ENCODE measurements at places on chromosomes 5 and 9. TPM values are rescaled to one million over a fixed set of nuclear protein-coding genes. Genes with fewer than 3 reads are reported as not detected.
A peak's percentile ranks its signal among the peaks of the same experiment; 100 is the strongest.

Gene SPOCK1
- 0.86 TPM for total RNA-seq

Gene MYMK
- total RNA-seq: not detected

Gene SPINK6
- total RNA-seq: not detected

Gene CEL
- total RNA-seq: not detected

Gene PCDHGC5
- total RNA-seq: 0.37 TPM

Gene SQSTM1
- 1,102 TPM for total RNA-seq

Gene PTGDS
- 4.6 TPM for total RNA-seq

Gene UBE2D2
- total RNA-seq: 53.0 TPM

DNA sequence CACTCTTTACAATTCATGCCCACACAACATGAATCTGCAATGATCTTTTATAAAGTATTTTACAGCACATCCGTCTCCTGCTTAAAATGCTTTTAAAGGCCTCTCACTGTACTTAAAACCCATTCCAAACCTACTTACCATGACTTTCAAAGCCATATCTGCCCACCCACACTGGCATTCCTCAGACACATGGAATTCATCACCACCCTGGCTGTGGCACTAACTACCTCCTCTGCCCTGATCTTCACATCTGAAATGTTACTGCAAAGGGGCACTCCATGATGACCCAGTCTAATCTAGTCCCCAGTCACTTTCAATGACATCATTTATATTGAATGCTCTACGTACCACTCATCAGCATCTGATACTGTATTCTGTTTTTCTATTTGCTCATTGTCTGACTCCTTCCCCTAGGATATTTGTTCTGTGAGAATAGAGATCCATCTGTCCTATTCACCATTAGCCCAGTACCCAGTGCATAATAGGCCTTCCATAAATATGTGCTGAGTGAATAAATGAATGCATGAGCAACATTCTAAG is 193.2 kb upstream of the KIF2A start:
- no peak overlapping the region for H3K27ac ChIP-seq
- no peaks in the 10 kb centered on the region for H3K4me1 ChIP-seq

DNA sequence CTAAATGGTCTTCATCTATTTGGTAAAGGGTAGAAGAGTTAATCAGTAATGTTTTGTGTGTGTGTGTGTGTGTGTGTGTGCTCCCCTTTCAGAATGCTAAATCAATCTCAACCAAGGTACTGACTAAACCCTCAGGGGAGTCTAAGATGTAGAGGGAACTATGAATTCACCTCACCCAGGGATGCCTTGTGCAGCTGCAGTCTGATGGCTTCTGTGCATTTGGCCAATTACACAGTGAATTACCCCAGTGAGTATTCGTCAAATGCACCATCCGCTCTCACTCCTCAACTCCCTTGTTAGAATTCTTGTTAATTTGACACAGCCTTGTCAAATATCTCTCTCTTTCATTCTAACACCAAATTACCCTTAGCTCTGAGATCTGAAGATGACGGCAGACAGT is 234.6 kb downstream of the GABRB2 start:
- H3K4me1 ChIP-seq: no peaks in the 10 kb centered on the region
- H3K36me3 ChIP-seq: no peaks in the 10 kb centered on the region
- no peak overlapping the region for H3K27ac ChIP-seq
- DNase-seq: no peak
- H3K27me3 ChIP-seq: no peaks in the 10 kb centered on the region
- H3K4me3 ChIP-seq: no peak overlapping the region

DNA sequence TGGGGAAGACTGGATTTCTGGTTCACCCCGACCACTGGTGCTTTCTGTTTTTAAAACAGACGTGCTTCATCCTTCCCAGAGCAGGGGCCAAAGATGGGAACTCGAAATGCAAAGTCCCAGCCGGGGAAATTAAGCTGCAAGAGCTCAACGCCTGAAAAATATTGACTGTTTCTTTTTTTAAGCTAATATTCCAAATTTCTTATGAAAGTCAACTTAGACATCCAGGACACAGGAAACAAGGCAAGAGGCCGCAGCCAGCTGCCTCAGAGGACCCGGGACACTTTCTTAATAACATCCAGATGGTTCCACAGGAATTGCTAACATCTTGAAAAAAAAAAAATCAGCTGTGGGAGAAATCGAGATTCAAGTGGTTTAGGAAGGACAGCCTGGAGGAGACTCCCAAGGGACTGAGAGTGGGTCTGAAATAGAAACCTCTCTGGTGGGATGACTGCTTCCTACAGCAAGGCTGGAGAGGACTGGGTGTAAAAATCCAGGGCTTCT is 144.9 kb downstream of the FGF1 start:
- DNase-seq: no peak
- no peaks in the 10 kb centered on the region for H3K27me3 ChIP-seq
- H3K36me3 ChIP-seq: no peaks in the 10 kb centered on the region
- no peaks in the 10 kb centered on the region for H3K4me1 ChIP-seq

GRCh38 chr9:109387206-109387605 is 66.3 kb upstream of the EPB41L4B start:
- H3K27ac ChIP-seq: no peak overlapping the region
- H3K27me3 ChIP-seq: no peaks in the 10 kb centered on the region
- peaks cover 23% of the 10 kb centered on the region for H3K36me3 ChIP-seq
- DNase-seq: no peak
- H3K4me3 ChIP-seq: no peak overlapping the region

GRCh38 chr9:111983484-111983908 is 86.9 kb downstream of the UGCG start:
- no peak overlapping the region for H3K4me3 ChIP-seq
- no peaks in the 10 kb centered on the region for H3K36me3 ChIP-seq
- no peaks in the 10 kb centered on the region for H3K4me1 ChIP-seq
- no peak overlapping the region for H3K27ac ChIP-seq
- no peak for DNase-seq

DNA sequence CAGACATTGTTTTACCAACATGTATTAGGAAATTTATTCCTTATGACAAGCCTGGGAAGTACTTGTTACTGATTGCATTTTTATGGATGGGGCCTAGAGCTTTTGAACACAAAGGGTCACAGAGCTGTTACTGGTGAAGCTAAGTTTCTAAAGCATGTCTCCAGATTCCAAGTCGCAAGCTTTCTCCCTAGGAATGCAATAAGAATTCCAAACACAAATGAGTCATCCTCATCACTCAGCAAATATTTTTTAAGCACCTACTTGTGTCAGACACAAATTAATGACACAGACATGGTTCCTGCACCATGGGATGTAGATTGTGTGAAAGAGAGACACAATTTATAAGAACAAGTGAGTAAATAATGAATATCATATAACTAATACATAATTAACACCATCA is 11.0 kb upstream of the SH3RF2 start:
- no peaks in the 10 kb centered on the region for H3K4me1 ChIP-seq
- no peak for DNase-seq
- no peaks in the 10 kb centered on the region for H3K27me3 ChIP-seq
- H3K36me3 ChIP-seq: no peaks in the 10 kb centered on the region
- H3K27ac ChIP-seq: no peak overlapping the region
- no peak overlapping the region for H3K4me3 ChIP-seq

DNA sequence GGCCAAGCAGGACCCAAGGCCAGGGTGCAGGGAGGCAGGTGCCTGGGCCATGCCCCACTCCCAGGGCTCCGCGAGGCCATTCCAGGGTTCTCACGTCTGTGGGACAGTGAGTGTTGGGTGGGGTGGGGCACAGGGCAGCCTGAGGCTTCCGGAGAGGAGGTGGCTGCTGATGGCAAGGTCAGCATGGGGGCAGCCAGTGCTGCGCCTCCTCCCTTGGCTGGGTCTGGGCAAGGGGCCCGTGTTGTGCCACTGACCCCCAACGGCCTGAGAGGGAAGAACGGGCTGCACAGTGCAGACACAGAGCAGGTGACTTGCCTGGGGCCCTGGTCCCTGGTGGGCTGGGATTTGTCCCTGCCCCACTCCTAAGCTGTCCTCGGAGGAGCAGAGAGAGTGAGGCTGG is 82.1 kb downstream of the RXRA start:
- H3K27me3 ChIP-seq: no peaks in the 10 kb centered on the region
- no peak overlapping the region for H3K4me3 ChIP-seq
- H3K4me1 ChIP-seq: peaks cover 20% of the 10 kb centered on the region
- DNase-seq: peak; percentile 88

- DNase-seq: no peak
- H3K4me3 ChIP-seq: no peak overlapping the region
- no peaks in the 10 kb centered on the region for H3K36me3 ChIP-seq
- H3K27me3 ChIP-seq: no peaks in the 10 kb centered on the region
- no peak overlapping the region for H3K27ac ChIP-seq
- H3K4me1 ChIP-seq: no peaks in the 10 kb centered on the region
Measured at GRCh38 chr5:28284788-28285187, 1246.4 kb upstream of the CDH9 start.

GRCh38 chr9:113620377-113621161 is 157.0 kb downstream of the RGS3 start:
- H3K4me1 ChIP-seq: peaks cover 53% of the 10 kb centered on the region
- DNase-seq: peak; percentile 78
- peak overlapping the region; percentile 83 for H3K27ac ChIP-seq
- H3K36me3 ChIP-seq: no peaks in the 10 kb centered on the region
- no peaks in the 10 kb centered on the region for H3K27me3 ChIP-seq
- H3K4me3 ChIP-seq: no peak overlapping the region

- DNase-seq: peak; percentile 55
- no peaks in the 10 kb centered on the region for H3K36me3 ChIP-seq
- no peaks in the 10 kb centered on the region for H3K4me1 ChIP-seq
- no peaks in the 10 kb centered on the region for H3K27me3 ChIP-seq
- no peak within 1 kb of the TSS for H3K27ac ChIP-seq
Measured at GRCh38 chr5:170861917-170862766, at the start of gene RANBP17. Gene RANBP17, plus strand, starts transcription at chr5:170862018.

DNA sequence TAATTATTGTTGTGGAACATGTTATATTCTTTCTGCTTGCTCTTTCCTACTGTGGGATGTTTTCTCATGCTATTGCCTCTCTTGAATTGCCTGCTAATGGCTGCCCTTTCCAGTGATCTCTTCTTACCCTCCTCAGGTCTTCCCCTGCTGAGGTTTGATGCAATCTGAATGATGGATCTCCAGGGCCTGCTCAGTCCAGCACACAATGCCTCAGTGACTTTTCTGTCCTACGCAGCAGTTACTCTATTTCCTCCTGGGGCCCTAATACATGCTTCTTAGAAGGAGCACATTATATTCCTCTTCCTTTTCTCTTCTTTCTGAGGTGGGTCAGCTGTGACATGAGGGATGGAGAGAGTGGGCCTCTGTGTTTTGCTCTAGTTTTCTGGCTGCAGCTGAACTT is at the start of gene SPINK14:
Gene SPINK14, plus strand, starts transcription at position 301 of the 400 bp plus-strand sequence. CDS start 1,187 bp downstream, outside the sequence.
- H3K27ac ChIP-seq: no peak within 1 kb of the TSS
- DNase-seq: no peak
- no peak within 1 kb of the TSS for H3K4me3 ChIP-seq
- H3K4me1 ChIP-seq: no peaks in the 10 kb centered on the region
- H3K27me3 ChIP-seq: no peaks in the 10 kb centered on the region
- no peaks in the 10 kb centered on the region for H3K36me3 ChIP-seq

GRCh38 chr9:107744873-107745272 is 255.3 kb upstream of the KLF4 start:
- H3K4me1 ChIP-seq: peaks cover 8% of the 10 kb centered on the region
- H3K36me3 ChIP-seq: no peaks in the 10 kb centered on the region

DNA sequence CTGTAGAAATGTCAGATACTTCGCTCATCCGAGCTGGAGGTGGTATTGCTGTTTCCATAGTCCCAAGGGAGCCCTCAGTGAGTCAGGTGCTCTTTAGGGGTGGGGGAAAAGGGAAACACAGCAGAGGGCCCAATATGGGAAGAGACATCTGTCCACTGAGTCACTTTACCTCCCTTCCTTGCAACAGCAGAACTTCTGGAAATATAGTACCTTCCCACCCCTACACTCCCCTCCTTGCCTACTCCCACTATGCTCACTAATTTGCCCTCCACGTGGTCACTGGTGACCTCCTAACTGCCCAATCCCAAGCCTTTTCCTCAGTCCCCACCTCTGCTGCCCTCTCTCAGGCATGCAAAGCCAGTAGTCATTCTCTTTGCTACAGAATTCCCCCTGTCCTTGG is 1.9 kb downstream of the HK3 start:
- H3K4me1 ChIP-seq: no peaks in the 10 kb centered on the region
- no peaks in the 10 kb centered on the region for H3K27me3 ChIP-seq
- H3K4me3 ChIP-seq: no peak overlapping the region

DNA sequence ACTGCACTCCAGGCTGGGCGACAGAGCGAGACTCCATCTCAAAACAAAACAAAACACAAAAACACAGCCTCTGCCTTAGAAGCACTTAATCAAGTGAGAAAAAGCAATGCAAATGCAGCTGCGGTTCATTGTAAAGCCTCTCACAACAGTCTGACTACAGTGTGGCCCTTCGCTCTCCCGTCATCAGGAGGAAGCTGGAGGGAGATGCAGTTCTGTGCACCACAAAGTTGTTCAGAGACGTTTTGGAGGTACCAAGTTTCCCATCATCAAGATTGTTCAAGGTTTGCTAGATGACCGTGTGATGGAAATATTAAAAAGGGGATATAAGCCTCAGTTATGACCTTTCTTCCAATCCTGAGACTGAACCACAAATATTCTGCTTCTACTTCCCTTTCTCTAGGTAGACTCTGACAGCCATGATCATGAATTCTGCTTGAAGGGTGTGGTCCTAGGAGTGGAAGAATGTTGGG is 40.9 kb downstream of the SEC61B start:
- H3K27me3 ChIP-seq: no peaks in the 10 kb centered on the region
- no peaks in the 10 kb centered on the region for H3K36me3 ChIP-seq
- H3K27ac ChIP-seq: no peak overlapping the region
- no peak for DNase-seq

DNA sequence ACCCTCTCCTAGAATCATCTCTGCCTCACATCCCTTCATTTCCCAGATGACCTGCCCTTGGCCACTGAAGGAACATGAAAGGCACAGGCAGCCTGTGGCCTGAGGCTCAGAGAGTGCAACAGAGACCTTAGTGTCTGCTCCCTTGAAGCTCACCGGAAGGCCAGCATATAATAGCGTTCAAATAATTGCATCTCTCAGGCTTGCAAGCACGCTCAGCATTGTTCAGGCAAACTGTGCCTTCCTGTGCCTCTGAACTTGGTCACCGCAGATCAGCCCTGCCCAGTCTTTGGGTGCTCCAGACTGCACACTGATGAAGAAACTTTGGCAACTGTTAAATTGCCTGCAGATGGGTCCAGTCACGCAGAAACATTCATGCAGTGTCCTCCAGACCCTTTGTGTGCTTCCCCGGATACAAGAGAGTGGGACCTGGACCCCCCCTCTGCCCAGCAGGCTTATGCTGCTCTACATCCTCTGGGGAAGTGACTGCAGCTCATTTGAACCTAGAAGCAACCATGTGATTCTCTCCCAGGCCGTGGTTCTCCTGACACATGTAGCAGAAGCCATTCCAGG is 216.0 kb upstream of the ANKRD55 start:
- H3K4me3 ChIP-seq: no peak overlapping the region
- H3K27ac ChIP-seq: no peak overlapping the region

GRCh38 chr5:35484241-35484640 is 133.4 kb upstream of the SPEF2 start:
- DNase-seq: no peak
- H3K27ac ChIP-seq: peak overlapping the region; percentile 81
- H3K27me3 ChIP-seq: no peaks in the 10 kb centered on the region
- H3K36me3 ChIP-seq: no peaks in the 10 kb centered on the region

- H3K36me3 ChIP-seq: no peaks in the 10 kb centered on the region
- no peak overlapping the region for H3K4me3 ChIP-seq
- DNase-seq: no peak
Measured at GRCh38 chr5:143233031-143233430, 170.5 kb downstream of the NR3C1 start.
